ENCODE measurements at places on chromosomes 13 and 19. TPM values are rescaled to one million over a fixed set of nuclear protein-coding genes. Genes with fewer than 3 reads are reported as not detected.

Gene ZNF724
- polyA plus RNA-seq = 5.0 TPM

Gene S1PR4
- 0.43 TPM for polyA plus RNA-seq

Gene ZNF726
- polyA plus RNA-seq = 16.5 TPM

Gene ARL11
- 0.30 TPM for polyA plus RNA-seq

Gene PALM3
- polyA plus RNA-seq = 30.3 TPM

Gene NUP62
- 65.8 TPM for polyA plus RNA-seq

Gene ZNF816
- polyA plus RNA-seq = 14.8 TPM

Gene CEBPA
- polyA plus RNA-seq = 8.5 TPM

Gene TSHZ3
- polyA plus RNA-seq = 10.0 TPM

Gene CEACAM16
- not detected for polyA plus RNA-seq

Gene TLE6
- polyA plus RNA-seq = 8.4 TPM

Gene KLF1
- 0.46 TPM for polyA plus RNA-seq

Gene IFNL1
- not detected for polyA plus RNA-seq

Gene TJP3
- 12.7 TPM for polyA plus RNA-seq

Gene FFAR1
- polyA plus RNA-seq = 0.70 TPM

Gene TMED1
- polyA plus RNA-seq = 52.6 TPM

Gene PSG6
- polyA plus RNA-seq = not detected

Gene SBK3
- 0.11 TPM for polyA plus RNA-seq

Gene GJB2
- 3.8 TPM for polyA plus RNA-seq

Gene PRSS57
- polyA plus RNA-seq = 0.33 TPM

Gene CLEC4M
- polyA plus RNA-seq = 2.4 TPM

Gene UBE2L5
- polyA plus RNA-seq = 0.65 TPM

Gene PSG4
- polyA plus RNA-seq = not detected

Gene ATP7B
- polyA plus RNA-seq = 24.7 TPM

Gene CYP2A6
- polyA plus RNA-seq = 0.14 TPM

Gene UHRF1
- polyA plus RNA-seq = 43.5 TPM

Gene GNG8
- 7.3 TPM for polyA plus RNA-seq

Gene SYNE4
- 15.5 TPM for polyA plus RNA-seq

Gene SBK2
- 0.99 TPM for polyA plus RNA-seq

Gene CD37
- polyA plus RNA-seq = 26.6 TPM

Gene VSTM2B
- polyA plus RNA-seq = 1.1 TPM

Gene TEX29
- 0.28 TPM for polyA plus RNA-seq

Gene PRTN3
- polyA plus RNA-seq = 1.2 TPM

Gene MYH14
- 25.8 TPM for polyA plus RNA-seq

Gene KLK11
- polyA plus RNA-seq = not detected

Gene SYCN
- polyA plus RNA-seq = not detected

Gene POU4F1
- polyA plus RNA-seq = 0.04 TPM

Gene ICAM1
- 5.6 TPM for polyA plus RNA-seq

Gene CEACAM20
- polyA plus RNA-seq = not detected

Gene NKPD1
- 0.19 TPM for polyA plus RNA-seq

Gene ELSPBP1
- not detected for polyA plus RNA-seq

Gene RUVBL2
- polyA plus RNA-seq = 96.2 TPM

Gene MEIOSIN
- polyA plus RNA-seq = not detected

Gene ZDHHC20
- polyA plus RNA-seq = 81.1 TPM

Gene ZMYM5
- polyA plus RNA-seq = 25.2 TPM

Gene TINCR
- polyA plus RNA-seq = 0.34 TPM

Gene WASF3
- 54.2 TPM for polyA plus RNA-seq

Gene PLEKHA4
- 25.2 TPM for polyA plus RNA-seq

Gene RNF113B
- not detected for polyA plus RNA-seq

Gene MIPEP
- 27.0 TPM for polyA plus RNA-seq
